Fibroblast of skin of back (primary cell): ENCODE measurements at places on chromosomes 2 and 18.

DNA sequence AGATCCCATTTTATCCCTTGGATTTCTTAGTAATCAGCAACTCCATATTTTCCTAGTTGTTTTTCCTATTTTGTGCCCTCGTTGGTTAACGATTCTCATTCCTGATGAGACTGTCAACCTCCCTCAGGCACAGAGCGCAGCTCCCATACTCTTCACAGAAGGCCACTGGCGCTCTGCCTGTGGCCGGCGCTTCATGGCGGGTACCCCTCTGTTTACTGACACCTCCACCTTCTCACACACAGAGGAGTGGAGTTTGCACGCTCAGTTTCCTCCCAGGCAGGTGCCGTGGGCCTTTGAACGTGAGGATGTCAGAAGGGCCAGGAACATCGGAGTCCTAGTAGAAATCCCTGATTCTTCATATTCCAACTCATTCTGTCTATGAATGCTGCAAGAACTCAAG, 139.0 kb downstream of the MBP start:
- no peak for DNase-seq

GRCh38 chr2:17646838-17647701, 106.5 kb downstream of the SMC6 start:
- no peak for DNase-seq

DNA sequence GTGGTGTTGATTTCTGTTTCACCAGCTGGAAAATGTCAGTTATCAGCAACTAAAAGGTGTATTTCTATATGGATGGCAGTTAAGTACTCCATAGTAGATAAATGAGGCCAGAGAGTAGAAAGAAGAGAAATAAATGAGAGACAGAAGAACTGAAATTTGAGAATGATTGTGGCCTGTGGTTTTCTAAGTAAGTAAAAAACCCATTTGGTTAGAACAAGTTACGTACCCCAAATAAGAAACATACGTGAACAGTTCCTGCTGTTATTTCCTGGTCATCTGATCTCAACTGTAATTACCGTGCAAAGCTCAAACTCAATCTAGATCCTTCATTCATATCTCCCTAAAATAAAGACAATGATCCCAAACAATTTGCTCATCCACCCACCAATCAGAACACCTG, 181.3 kb downstream of the PID1 start:
- DNase-seq = no peak

GRCh38 chr2:8408560-8409460, 273.0 kb upstream of the ID2 start:
- DNase-seq = no peak

DNA sequence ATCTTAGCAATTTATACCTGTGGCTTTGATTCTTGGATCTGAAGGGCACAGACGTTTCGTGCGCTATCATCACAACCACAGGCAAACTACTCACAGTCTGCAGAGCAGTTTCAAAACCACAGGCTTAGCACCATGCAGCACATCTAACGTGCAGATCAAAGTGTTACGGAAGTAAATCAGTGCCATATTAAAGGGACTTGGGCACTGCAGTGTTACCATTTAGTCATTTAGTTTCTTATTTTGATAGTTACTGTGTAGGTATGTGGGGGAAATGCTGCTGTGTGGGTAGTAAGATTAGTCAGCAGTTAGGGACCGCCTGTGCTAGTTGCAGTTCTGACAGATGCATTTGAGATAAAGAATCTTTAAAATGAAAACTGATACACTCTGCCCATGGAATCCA, 384.0 kb downstream of the NBAS start:
- peak; percentile 53 for DNase-seq
